RKO (cell line): ENCODE measurements at places on chromosomes 2 and 18.

DNA sequence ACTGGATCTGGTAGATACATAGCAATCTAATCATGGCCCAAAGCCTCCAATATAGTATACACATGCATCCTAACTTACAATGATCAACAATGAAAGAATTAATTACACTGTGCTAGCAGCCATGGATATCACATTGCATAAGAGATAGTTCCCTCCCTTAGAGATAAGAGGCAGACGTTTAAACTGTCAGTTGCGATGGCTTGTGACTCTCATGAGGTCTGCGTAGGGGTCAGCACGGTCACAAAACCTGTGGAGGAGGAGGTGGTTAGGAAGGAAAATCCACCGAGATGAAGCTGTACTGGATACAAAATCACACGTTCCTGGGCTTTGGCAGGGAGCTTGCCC, 800 bp upstream of the RALB start:
- no peak for DNase-seq

DNA sequence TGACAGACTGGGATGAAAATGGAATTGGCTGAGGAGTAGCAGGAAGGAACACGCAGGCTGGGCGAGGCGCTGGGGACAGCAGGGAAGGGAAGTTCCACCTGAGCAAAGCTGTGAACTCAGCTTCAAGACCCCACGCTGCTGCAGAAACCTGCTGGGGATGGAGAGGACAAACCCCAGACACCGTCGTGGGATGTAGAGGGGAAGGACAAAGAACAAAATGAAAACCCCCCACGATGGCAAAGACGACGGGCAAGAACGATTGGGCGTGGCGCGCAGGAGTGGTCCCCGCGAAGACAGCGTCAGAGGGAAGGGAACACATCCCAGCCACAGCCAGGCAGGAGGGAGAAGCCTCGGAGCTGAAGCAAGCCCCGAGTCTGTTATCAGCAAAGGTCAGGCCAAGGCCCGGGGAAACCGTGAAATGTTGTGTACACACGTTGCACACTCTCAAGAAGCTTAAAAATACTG, 222.9 kb downstream of the NDUFA10 start:
- DNase-seq, result no peak

DNA sequence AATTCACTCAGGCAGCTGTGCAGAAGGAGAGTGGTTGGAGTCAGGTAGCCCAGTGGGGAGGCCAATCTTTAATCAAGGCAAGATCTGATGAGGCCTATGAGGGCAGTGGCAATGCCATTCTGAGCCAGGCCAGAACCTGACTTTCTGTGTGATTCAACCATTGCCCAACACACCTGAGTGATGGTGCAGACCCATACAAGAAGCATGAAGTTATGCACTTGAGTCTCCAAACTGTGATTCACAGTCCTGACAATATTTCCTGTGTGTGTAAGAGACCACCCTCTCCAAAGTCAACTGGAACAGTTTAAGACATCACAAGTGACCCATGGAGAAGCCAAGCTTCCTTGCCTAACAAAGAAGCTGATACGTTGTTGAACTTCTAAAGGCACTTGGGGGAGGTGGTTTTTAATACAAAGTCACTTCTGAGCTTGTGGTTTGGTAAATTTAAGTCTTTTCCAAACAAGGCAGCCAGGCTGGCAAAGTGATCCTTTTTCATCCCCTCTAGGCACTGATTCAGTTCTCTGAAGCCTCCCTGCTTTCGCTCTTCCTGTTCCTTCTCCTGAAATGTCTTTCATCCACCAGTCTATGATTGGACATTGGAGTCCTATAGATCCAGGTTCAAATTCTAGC, 49.0 kb downstream of the VSNL1 start:
- DNase-seq, result no peak

DNA sequence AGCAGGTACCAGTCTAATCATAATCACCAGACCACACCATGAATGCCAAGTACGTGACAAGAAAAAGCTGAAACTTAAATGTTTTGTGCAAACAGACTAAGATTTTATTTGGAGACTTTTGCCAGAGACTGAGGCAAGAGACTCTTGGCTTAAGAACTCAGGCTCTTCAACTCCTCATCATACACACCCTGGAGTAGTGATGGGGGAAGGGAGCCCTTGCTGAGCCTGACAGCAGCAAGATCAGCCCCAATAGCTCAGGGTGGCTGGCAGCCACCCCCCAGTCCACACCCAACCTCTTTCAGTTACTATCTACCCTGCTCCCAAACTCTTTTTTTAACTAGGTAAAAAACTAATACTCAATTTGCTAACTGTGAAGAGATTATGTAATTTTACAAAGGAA, 114.8 kb downstream of the CCBE1 start:
- no peak for DNase-seq

- no peak for DNase-seq
Observed at GRCh38 chr2:97957432-97958183, 38.1 kb downstream of the TMEM131 start.

GRCh38 chr2:228987441-228988155, 283.5 kb downstream of the PID1 start:
- DNase-seq, result no peak

- DNase-seq, result no peak
Observed at GRCh38 chr2:37599688-37600525, 71.5 kb downstream of the CDC42EP3 start.

- peak; percentile 74 for DNase-seq
Observed at GRCh38 chr18:26089293-26090129, 902 bp downstream of the SS18 start.

DNA sequence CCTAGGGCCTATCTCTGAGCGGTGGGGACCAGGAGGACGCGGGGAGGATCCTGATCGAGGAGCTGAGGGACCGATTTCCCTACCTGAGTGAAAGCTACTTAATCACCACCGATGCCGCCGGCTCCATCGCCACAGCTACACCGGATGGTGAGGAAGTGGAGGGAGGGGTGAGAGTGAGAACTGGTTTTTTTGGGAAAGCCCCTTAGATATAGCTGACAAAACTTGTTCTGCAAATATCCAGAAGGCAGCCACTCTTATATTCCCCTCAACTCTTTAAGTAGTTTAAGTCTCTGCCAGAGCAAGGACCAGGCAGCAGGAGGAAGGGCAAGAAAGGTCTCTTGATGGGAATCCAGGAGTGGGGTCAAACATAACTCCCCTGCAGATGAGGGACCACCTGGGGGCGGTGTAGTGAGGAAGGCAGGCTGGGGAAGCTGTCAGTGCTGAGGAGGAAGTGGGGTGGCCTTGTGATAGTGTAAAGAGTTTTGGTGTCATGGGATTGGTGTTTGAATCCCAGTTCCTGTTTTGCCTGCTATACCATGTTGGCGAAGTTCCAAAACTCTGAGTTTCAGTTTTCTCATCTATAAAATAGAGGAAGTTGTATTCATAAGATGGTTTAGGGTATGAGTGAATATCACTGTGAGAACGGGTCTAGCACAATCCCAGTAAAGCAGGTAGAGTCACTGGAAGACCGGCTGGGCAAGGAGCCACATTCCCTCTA, 3.4 kb downstream of the NAGK start:
- no peak for DNase-seq

GRCh38 chr2:119085613-119086012, 72.9 kb downstream of the C1QL2 start:
- no peak for DNase-seq

DNA sequence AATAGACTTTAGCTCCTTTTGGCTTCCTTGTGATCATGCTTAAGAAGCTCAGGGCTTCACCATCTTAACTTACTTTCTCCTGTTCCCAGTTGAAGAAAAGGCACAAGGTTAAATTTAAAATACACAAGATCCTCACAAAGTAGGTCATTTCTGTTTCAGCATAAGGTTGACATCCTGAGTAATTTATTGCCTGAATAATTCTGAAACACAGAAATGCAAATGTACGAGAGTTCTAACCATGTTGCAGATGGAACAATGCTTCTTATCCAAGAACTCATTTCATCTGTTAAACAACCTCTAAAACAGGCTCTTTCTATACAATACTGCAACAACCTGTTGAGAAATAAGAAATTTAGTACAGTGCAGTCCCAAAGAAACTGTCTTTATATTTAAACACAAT, 395.2 kb downstream of the BCL11A start:
- no peak for DNase-seq

DNA sequence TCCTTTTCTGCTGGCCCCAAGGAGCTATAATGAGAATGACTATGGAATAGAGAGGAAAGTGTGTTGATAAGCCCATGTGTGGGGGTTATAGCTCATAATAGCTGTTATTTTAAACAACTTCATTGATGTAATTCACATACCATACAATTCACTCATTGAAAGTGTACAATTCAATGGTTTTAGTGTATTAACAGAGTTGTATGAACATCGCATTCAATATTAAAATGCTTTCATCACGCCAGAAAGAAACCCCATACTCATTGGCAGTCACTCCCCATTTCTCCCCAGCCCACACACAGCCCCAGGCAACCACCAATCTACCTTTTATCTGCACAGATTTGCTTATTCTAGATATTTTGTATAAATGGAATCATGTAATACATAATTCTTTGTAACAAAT, 139.6 kb upstream of the CYP1B1 start:
- DNase-seq, result no peak

- DNase-seq, result no peak
Observed at GRCh38 chr2:3475771-3476170, 43.6 kb downstream of the ADI1 start.

GRCh38 chr18:55047546-55047945, 88.3 kb upstream of the CCDC68 start:
- no peak for DNase-seq

DNA sequence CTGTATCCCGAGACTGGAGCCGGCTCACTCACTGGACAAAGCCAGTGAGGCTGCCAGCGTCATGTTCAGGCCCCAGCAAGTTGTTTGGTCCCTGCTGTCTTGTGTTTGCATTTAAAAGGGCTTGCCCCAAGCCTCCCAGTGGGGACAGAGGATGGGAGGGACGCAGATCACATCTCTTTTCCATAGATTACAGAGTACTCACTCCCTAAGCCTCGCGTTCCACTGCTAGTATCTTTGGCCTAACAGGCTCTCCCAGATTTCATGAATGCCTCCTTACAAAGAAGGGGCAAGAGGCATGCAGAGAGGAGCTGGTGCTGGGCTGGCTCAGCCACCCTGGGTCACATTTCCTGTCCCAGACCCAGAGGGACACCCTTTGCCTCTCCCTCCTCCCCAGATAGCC, 59.1 kb downstream of the CMPK2 start:
- no peak for DNase-seq

- DNase-seq, result no peak
Observed at GRCh38 chr2:200469708-200470211, 40.1 kb downstream of the KCTD18 start.

DNA sequence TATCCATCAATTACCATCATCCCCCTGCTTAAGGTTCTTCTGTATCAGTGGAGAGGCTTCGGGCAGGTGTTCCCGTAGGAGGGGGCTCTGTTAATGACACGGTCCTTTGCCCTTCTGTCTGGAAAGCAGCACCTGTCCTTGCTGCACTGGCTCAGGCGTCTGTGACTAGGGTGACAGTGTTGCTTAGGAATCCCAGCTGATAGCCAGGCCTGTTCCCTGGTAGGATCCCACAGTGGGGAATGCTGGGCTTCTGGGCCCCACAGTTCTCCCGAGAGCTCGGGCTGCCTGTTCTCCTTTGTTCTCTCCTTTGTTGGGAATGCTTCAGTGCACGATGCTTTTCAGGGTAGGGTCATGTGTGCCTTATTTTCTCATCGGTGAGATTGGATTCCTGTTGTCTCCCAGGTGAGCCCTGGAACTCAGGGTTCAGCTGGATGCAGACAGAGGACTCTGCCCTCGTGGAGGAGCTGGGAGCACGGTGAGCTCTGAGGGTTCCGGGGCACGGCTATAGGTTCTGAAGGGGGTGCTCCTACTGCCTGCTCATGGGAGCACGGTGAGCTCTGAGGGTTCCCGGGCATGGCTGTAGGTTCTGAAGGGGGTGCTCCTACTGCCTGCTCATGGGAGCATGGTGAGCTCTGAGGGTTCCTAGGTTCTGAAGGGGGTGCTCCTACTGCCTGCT, 9.6 kb downstream of the SNTG2 start:
- no peak for DNase-seq

DNA sequence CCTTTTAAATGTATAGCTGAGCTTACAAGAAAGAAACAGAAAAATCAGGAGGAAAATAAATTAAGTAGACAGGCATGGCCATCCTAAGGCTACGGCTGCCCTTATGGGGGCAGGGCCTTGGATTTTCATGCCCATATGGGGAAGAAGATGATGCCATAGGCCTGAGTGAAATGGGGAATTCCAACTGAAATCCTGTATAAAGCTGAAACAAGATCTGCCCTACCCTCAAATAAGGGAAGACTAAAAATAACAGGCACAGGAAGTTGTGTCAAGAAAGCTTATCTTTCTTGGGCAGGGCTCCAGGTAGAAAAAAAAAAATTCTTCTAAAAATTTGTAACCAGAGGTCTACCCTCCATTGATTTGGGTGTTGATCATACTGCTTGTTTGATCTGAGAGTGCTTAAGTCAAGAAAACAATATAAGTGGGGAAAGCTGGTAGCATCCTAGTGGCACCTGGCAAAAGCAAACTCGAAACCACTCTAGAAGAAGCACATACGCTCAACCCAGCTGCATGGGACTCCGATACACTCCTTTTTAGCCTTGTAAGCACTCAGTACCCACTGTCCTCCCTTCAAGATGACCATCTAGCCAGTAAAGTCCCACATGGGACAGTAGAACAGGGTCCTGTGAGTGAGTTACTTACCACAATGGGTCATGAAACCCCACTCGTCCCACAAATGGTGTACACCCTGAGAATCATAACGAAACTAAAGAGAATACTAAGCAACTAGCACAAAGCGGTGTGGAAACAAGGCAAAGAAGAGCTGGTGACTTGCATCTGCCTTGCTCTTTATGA, 22.3 kb downstream of the DNAH7 start:
- no peak for DNase-seq

GRCh38 chr2:85266146-85267041, 61.4 kb downstream of the TGOLN2 start:
- peak; percentile 50 for DNase-seq

DNA sequence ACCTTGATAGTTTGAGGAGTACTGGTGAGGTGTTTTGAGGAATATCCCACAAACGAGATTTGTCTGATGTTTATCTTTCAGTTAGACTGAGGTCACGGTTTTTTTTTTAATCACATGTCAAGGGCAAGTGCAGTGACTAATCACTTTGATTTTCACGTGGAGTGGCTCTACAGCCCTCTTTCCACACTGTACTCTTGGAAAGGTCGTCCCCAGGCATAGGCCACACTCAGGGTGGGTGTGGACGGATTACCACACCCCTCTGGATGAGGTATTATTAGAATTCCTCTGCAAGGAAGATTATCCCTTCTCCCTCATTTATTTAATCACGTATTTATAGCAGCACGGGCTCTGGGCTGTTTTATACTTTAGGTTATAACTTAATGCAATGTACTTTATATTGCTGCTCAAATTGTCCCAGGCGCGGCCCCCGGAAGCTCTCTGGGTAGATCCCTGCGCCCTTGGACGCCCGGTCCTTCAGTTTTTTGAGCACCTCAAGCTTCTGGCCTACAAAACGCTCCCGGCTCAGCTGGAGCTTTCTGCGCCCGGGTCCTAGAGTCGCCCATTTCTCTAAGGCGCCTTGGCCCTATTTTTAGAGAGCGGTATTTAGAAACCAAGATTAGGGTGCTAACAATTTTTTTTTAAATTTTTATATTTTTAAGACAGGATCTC, 515 bp upstream of the PLEKHB2 start:
- DNase-seq, result peak; percentile 92

- no peak for DNase-seq
Observed at GRCh38 chr2:241986836-241987641, 117.5 kb downstream of the RTP5 start.
